ENCODE measurements at places on chromosomes 3 and 15.

- no peak for DNase-seq
These were observed 108.3 kb downstream of the OCA2 start for GRCh38 chr15:27990521-27991515.

GRCh38 chr3:183584246-183584913, 28.9 kb upstream of the KLHL6 start:
- DNase-seq = no peak

DNA sequence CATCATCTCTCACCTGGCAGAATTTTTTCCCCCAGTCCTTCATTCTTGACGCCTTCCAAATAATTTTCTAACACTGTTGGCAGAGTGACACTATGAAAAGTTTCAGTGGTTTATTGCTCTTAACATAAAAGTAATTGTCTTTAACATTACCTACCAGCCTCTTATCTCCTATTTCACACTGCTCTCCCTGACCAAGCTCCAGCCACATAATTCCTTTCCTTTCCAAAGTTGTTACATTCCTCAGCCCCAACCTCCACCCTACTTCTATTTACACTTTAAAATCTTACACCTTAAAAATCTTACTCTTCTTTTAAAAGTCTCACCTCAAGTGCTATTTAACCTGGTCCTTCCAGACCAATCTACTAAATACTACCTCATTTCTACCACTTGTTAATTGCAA, 2.8 kb downstream of the DPPA4 start:
- DNase-seq = no peak

DNA sequence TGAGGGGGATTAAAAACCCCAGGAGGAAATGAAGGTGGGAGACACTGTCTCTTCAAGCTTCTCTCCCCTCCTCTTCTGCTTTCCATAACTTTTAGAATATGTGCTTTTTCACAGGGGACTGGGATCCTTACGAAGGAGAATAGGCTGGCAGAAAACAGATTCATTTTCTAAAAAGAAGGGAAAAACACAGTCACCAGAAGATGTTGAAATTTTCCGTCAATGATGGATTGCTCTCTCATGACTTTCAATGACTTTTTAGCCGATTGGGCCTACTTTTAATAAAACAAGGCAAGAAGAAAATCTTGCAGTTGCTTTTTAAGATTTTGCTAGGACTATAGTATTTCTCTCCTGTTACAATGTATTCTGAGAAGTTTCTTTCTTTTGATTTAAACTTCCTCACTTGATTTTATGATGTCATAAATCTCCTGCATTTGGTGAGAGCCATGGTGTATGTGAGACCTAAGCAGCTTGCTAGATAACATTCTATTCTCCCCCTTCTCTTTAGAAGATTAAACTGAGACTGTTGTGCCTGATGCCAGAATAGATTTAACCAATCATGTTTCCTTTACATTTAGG, 241.2 kb downstream of the FEZF2 start:
- no peak for DNase-seq

GRCh38 chr15:98308117-98308516, 340.2 kb upstream of the IGF1R start:
- DNase-seq = no peak

GRCh38 chr3:47298439-47298838, 15.7 kb downstream of the KLHL18 start:
- no peak for DNase-seq

DNA sequence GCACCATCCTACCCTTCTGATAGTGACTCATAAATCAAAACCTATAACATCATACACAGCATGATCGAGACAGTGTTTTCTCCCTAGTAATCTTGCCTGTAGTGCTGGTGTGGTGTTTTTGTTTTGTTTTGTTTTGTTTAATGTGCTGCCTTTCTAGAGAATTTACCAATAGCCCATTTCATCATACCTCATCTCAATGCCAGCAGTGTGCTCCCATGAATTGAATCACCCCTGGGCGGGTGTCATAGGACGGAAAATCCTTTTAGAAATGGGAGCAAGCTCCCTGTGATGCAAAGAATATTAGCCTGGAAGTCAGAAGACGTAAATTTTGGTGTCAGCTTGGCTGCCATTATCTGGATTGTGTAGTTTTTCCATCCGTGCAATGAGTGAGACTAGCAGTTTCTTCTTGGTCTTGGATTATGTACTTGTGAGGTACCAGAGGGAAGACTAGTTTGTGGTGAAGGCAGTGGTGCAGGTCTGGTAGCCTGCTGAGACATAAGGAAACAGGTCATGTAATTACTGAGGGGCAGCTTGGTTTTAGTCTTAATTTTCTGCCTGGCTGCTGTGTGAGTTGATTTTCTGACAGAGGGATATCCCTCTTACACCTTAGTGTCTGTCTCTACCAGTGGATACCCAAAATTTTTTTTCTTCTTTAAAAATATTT, 29.9 kb downstream of the IGSF10 start:
- peak; percentile 52 for DNase-seq

DNA sequence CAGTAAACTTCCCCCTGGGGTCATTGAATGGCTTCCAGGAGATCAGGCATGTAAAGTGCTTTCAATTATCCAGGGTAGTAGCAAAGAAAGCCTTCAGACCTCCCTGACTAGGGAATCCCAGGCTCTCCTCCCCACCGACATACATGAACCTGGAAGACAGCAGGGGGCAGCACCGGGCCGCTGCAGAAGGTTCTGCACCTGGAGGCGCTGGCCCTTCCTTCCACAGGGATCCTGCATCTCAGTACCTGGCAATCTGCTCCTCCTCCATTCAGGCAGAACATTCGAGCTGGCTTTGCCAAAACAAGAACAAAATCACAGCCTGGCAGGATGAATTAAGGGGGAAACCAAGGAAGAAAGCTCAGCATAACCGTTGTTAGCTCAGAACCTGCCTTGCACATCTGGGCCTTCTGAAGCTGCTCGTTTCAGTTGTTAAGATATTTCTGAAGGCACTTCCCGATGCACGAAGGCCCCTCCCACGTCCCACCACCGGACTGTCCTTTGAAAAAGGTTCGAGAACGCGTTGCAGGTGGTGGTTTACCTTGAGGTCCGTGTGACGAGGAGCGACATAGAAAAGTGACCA, 237.7 kb downstream of the SLCO3A1 start:
- DNase-seq = peak; percentile 32

DNA sequence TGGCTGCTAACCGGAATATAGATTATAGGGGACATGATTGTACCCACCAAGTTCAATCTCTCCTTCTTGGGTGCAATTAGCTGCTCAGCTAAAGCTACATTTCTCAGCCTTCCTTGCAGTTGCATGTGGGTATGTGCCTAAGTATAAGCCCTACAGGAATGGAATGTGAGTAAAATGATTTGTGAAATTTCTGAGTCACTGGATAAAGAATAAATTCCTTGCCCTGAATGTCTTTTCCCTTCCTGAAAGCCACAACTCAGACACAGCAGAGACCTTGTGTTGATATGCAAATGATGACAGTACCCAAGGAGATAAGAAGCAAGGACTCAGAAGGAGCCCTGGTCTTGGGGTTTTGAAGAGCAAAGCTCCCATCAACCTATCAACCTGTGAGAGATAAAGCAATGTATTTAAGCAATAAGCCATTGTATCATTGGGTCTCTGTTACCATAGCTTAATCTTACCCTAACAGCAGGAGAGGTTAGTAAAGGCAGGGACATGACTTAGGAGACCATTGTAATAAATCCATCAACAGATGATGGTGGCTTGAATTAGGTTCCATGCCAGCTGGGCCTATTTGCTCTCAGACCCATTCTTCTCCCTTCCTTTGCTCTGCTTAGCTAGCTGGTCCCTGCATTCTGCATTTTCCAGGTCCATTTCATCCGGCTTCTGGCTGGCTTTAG, 25.6 kb upstream of the ZNF280D start:
- peak; percentile 81 for DNase-seq

DNA sequence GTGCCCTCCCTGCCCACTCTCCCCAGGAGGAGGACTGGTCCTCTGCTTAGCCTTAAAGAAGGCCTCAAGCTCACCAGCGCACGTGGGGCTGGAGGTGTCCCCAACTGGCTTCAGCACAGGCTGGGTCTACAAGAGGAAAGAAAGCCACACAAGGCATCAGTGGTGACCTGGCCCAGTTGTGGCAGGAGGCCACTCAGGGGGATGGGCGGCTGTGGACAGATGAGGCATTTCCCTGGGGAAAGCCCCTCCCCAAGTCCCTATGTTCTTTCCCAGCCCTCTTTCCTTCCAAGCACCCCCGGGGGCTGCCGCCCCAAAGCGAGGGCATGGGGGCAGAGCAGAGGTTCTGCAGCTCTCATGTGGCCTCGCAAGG, 155.2 kb upstream of the TLE3 start:
- DNase-seq = no peak

GRCh38 chr3:160665784-160666526, 11.0 kb upstream of the ARL14 start:
- peak; percentile 81 for DNase-seq

DNA sequence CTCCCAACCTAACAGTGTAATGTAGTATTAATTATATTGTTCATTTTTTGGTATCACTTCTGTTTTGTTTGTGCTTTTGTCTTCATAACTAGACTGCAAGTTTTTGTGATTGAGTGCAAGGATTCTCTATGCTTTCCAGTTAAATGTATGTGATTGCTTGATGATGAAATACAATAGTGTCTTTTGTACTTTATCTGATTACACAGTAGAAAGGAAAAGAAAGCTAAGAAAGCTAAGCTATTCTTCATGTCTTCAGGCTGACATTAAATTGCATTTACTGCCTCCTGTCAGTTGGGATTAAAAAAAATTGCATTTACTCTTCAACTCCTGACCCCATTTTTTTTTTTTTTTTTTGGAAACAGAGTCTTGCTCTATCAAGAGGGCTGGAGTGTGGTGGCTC, 28.5 kb downstream of the RTF1 start:
- no peak for DNase-seq

DNA sequence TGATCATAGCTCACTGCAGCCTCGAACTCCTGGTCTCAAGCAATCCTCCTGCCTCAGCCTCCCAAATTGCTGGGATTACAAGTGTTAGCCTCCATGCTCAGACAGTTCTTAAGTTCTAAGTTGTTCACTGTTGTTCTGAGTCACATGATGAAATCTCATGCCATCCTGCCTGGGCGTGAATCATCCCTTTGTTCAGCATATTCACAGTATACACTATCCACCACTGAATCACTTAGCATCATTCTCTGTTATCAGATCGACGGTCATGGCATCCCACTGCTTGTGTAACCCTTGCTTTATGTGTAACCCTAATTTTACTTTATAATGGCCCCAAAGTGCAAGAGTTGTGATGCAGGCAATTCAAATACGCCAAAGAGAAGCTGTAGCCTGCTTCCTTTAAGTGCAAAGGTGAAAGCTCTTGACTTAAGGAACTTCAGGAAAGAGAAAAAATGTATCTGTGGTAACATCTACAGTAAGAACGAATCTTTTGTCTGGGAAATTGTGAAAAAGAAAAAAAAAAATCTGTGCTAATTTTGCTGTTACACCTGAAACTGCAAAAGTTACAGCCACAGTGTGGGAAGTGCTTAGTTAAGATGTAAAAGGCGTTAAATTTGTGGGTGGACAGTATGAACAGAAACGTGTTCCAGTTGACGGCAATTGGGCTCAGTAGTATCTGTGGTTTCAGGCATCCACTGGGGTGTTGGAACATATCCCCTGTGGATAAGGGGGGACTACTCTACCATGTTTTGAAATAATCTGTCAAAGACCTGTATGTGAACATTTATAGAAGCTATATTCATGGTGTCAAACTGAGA, 80.6 kb downstream of the PCOLCE2 start:
- peak; percentile 95 for DNase-seq

- DNase-seq = no peak
These were observed 100.0 kb downstream of the TBC1D5 start for GRCh38 chr3:17642474-17642873.

- DNase-seq = peak; percentile 61
These were observed 232.9 kb upstream of the RGMA start for GRCh38 chr15:93321881-93322282.

DNA sequence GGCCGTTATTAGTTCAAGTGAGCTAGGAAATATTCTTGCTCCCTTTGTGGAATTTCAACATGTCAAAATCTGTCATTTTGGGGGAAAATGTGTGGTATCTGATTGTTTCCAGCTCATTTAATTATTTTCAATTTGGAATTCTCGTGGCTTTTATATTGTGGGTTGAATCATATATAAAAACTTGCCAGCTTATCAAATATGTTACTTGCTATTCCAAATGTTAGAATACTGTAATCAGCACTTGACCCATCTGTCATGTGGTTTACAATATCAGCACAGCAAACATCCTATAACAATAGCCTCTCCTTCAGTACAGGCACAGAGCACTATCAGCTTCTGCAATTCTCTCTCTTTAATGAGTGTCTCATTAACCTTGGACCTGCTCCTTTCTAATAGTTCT, 130.2 kb upstream of the FEZF2 start:
- DNase-seq = no peak

DNA sequence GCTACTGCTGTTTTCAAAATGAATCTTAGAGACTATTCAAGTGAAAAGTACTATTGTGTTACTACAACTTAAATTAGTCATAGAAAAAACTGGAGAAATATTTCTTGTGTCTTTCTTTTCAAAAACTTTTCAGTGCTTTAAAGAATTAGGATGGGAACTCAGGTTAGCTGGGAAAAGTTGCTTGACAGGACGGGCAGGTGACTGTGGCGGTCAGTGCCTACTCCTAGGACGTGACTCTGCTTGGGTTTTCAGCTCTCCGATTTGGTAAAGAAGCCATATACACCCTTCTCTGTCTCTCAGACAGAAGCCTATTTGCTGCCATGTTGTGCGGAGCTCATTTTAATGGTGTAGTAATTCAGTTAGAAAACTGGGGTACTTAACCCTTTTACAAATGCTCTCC, 89.8 kb upstream of the CACNA2D3 start:
- no peak for DNase-seq

DNA sequence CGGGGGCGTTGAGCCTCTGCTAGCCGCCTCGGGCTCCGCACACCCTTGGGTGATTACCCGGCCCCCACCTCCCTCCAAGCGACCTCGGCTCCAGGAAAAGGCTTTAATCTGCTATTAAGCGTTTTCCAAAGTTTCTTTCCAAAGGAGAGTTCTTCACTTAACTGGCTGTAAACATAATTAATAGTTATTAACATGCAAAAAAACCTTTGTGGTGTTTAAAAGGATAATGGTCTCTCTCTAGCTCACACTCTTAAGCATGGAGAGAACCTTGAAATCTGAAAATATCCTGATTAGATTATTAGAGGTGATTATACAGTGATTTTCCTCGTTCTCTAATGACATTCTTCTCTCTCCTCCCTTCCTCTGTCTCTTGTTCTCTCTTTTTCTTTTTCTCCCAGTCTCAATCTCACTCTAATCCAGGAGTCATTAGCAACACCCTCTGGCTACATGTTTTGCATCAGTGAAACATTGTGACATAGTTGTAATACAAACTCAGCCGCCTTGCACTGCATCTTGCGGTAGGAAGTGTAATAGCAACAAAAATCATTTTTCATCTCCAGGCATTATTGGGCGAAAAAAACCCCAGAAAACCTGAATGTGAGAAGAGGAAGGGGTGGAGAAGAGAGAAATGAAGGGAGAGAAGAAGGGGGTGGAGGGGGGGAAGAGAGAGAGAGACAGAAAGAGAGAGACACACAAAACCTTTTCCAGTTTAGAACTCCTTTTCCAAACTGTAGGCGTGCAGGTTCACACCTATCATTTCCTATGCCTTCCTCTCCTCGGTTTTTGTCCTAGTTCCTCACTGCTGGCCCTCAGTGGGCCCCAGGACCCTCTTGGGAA, 24.4 kb downstream of the NR2F2 start:
- DNase-seq = peak; percentile 76

- DNase-seq = no peak
These were observed 6.5 kb downstream of the POPDC2 start for GRCh38 chr3:119653876-119654275.

- no peak for DNase-seq
These were observed 35.1 kb downstream of the APBA2 start for GRCh38 chr15:28920781-28921331.

GRCh38 chr3:55482496-55483195, 4.5 kb downstream of the WNT5A start:
- no peak for DNase-seq

- DNase-seq = no peak
These were observed 5.9 kb downstream of the MEIS2 start for GRCh38 chr15:37094333-37094914.
